ENCODE measurements at places on chromosomes 2 and 18.

DNA sequence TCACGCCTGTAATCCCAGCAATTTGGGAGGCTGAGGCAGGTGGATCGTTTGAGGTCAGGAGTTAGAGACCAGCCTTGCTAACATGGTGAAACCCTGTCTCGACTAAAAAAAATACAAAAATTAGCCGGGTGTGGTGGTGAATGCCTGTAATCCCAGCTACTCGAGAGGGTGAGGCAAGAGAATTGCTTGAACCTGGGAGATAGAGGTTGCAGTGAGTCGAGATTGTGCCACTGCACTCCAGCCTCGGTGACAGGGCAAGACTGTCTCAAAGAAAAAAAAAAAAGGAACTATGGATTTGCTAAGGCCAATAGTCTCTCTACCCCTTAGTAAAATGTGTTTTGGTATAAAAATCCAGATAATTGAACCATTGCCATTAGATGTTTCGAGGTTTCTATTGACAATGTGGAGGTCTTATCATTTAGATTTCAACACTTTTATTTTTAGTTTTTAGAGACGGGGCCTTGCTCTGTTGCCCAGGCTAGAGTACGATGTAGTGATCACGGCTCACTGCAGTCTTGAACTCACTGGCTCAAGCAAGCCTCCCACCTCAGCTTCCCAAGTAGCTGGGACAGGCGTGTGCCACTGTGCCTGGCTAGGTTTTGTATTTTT, 1.1 kb upstream of the TXNDC2 start:
- no peak for DNase-seq

GRCh38 chr2:27717070-27717795, 53.5 kb downstream of the SLC4A1AP start:
- peak; percentile 81 for DNase-seq

DNA sequence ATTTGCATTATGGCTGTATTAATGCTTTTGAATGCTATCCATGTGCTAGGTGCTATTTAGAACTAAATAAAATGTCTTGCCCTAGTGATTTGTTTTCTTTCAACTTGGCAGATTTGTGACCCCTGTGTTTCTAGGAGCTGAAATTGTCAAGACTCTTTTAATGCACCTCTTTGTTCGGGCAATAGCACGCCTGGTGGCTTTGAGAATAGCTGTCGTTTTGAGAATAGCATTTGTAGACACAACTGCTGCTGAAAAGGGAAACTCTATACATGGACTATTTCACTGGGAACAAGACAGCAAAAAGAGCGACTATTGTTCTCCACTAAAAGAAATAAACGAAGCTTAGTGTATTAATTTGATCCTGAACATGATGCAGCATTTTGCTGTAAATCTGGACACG, 352.1 kb upstream of the ZNF521 start:
- no peak for DNase-seq

GRCh38 chr18:37533647-37534584, 31.7 kb downstream of the CELF4 start:
- DNase-seq = no peak

DNA sequence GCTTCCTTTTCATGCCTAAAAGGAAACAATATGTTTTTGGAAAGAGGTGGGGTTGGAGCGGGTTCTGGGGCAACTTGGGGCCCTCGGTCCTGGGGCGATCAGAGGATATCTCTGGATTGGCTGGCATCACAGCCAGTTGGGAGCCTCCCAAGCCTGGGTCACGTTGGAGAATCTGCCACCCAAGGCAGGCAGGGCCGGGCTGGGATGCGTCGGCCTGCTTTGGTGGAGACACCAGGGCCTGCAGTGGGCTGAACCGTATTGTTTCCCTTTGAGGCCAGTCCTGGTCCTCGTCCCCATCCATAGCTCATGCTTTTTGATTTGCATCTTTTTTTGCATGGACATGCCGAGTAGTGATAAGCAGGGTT, 235.8 kb downstream of the ATAD2B start:
- DNase-seq = no peak

DNA sequence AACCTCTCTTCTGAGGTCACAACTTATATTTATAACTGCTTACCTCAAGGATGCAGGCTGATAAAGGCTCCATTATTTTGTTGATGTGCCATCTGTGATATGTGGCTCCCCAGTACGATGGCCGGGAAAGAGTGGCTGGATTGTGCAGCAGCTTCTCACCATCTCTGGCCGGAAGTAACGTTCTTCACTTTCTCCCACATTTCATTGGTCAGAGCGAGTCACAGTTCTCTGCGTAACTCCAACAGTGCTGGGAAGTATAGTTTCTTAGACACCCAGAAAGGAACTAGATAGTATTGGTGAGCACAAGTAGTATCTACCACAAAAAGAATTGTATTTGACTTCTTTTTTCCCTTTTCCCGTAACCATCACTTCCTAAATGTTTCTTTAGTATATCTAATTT, 28.7 kb downstream of the ZSWIM2 start:
- peak; percentile 32 for DNase-seq

- DNase-seq = peak; percentile 25
These were observed 51.8 kb downstream of the MTHFD2 start for GRCh38 chr2:74250189-74250631.

DNA sequence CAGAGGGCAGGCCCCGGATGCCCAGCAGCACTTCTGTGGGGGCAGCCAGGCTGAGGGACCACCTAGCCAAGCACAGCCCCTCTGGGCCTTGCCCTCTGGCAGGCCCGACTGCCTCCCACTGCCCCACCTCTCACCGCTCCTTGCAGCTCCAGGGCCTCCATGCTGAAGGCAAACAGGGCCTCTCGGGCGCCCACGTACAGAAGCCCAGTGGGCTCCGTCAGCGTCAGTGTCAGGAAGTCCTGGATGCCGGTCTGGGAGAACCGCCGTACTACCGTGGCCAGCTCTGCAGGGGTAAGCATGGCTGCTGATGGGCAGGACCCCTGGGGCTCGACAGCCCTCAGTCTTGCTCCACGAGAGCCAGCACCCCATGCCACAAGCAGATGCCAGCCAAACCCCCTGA, 3.7 kb downstream of the SEMA4C start:
- no peak for DNase-seq
